WTC11 (cell line): ENCODE measurements at places on chromosomes 3 and 15.

DNA sequence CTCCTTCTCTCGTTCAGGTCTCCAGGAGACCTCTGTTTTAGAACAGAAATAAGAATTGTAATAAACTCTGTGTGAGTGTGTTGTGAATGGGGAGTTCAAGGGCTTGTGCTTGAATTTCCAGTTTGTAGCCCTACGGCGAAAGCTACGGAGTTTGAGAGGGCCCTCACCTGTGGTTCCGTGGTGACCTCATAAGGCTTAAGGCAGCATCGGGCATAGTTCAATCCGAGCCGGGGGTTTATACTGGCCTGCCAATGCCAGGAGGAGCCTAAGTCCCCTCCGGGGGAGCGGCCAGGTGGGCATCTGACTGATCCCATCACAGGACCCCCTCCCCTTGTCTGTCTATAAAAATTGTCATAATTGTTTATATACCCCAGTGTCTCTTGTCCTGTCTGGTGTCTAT lies 43.7 kb downstream of the ZBTB11 start:
- H3K36me3 ChIP-seq = no peaks in the 10 kb centered on the region
- no peaks in the 10 kb centered on the region for H3K27me3 ChIP-seq
- peaks cover 12% of the 10 kb centered on the region for H3K4me1 ChIP-seq
- no peak overlapping the region for H3K27ac ChIP-seq

- peaks cover 9% of the 10 kb centered on the region for H3K36me3 ChIP-seq
- no peaks in the 10 kb centered on the region for H3K27me3 ChIP-seq
- peaks cover 30% of the 10 kb centered on the region for H3K4me1 ChIP-seq
- H3K4me3 ChIP-seq = no peak overlapping the region
These were observed 73.0 kb downstream of the TRPC1 start for GRCh38 chr3:142796823-142797222.

- H3K27ac ChIP-seq = no peak overlapping the region
- no peak overlapping the region for H3K4me3 ChIP-seq
- no peaks in the 10 kb centered on the region for H3K27me3 ChIP-seq
- no peak for DNase-seq
These were observed 59.7 kb downstream of the LMCD1 start for GRCh38 chr3:8561370-8561769.

DNA sequence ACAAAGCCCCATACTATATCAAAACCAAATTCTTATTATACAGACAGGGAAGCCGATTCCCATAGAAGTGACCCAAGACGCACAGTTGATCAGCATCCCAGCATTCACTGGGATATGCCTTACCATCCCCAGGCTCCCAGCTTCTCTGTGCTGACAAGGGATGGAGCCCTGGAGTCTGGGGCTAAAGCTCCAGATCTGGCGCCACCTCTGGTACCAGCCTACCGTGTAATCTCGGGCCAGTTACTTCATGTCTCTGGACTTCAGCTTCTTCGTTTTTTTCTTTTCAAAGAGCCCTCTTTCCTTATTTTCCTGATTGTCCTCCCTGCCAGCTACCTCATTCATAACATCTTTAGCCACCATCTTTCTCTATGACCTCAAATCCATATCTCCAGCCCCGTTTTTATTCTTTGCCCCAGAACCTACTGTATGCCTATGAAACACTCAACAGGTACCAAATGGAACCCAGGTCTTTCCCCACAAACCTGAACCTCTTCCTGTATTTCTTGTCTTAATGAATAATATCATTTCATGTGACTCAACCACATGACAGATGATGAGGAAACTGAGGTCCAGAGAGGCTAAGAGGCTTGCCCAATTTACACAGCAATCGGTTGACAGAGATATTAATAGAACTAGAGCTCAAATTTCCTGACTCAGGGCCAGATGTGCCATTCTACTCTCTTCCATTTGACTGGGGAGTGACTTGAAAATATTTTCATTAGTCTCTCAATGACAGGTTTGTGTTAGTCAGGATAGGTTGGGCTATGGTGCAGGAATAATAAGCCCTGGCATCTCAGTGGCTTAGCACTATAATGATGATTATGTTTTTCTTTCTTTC lies 85.4 kb upstream of the TLE3 start:
- no peaks in the 10 kb centered on the region; the same call in 1 of the 2 replicates for H3K27me3 ChIP-seq
- no peak overlapping the region for H3K4me3 ChIP-seq
- no peaks in the 10 kb centered on the region for H3K36me3 ChIP-seq
- H3K4me1 ChIP-seq = peaks cover 17% of the 10 kb centered on the region

DNA sequence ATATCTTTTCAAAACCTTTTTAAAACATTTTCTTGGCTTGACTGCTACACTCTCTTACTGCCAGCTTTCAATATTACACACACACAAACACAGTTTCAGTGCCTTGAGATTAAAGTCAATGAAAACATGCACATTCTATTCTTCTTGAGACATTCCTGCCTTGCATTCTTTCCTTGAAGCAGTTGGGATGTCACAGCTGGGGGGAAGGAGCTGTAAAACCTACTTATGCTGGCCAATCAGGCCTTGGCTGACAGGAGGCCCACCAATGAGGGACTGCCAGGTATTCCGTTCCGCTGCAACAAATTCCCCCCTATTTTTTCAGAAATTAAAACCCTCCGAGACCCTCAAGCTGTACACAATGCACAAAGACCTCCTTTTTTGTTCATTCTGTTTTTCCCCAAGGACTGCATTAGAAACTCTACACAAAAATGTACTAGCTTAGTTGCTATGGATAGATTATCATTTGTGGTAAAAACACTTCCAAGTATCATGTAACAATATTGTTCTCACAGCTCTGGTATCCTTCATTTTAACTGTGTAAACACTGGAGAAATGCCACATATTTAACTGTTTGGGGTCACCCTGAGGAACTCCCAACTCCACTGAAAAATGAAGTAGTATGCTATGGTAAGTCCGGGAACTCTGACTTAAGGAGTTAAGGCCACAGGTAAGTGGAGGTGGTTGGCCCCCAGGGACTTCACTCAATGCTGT lies 18.5 kb downstream of the FSTL1 start:
- no peaks in the 10 kb centered on the region for H3K27me3 ChIP-seq
- peak; percentile 64 for DNase-seq
- peaks cover 74% of the 10 kb centered on the region for H3K4me1 ChIP-seq
- H3K27ac ChIP-seq = peak overlapping the region; percentile 95

GRCh38 chr3:127701280-127701911 lies 28.6 kb downstream of the ABTB1 start:
- H3K36me3 ChIP-seq = no peaks in the 10 kb centered on the region
- peaks cover 3% of the 10 kb centered on the region for H3K4me1 ChIP-seq
- H3K27me3 ChIP-seq = no peaks in the 10 kb centered on the region
- no peak overlapping the region for H3K4me3 ChIP-seq
- DNase-seq = no peak
- no peak overlapping the region for H3K27ac ChIP-seq

DNA sequence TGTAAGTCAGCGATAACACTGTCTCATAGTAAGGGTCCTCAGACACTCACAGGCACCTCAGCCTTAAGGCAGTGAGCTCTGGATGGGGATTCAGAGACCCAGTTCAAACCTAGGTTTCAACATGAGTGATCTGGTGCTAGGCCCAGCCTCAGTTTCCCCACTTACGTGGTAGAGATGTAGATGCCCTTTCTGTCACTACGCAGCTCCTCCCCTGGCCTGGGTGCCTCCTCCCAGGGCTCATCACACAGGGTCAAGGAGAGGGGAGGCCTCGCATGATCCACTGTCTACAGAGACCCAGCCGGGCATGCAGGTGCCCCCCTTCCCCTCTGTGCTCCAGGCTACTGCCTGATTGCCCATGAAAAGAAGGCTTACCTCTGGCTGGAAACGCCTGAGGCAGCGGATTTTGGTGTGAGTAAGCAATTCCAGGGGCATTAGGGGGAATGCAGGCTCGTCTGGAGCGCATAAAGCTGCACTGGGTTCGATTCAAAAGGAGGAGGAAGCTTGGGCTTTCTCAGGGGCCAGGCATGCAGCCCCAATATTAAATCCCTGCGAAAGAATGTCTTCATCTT lies 69.8 kb upstream of the ANKRD34C start:
- no peak overlapping the region for H3K4me3 ChIP-seq
- H3K27me3 ChIP-seq = peaks cover 5% of the 10 kb centered on the region
- DNase-seq = peak; percentile 31
- no peaks in the 10 kb centered on the region for H3K36me3 ChIP-seq

GRCh38 chr3:10328460-10329071 lies 7.7 kb upstream of the SEC13 start:
- H3K27ac ChIP-seq = no peak overlapping the region
- peak overlapping the region; percentile 30 for H3K4me3 ChIP-seq
- H3K27me3 ChIP-seq = peaks cover 36% of the 10 kb centered on the region

DNA sequence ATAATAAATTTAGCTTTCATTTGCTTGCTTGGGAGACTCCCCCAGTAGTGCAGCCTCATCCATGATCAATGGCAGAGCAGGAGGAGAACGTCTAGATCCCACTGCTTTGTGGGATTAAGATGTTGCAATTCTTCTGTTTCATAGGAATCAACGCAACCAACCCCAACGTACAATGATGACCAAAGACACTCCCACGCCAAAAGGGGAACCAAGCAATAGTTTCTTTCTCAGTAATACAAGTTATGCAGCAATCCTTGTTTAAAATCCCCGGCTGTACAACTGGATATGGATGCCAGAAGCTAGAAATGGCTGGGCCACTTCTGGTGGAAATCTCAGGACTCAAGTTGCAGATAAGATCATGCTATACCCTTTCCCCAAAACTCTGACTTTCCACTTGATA lies 411.2 kb downstream of the VPS13C start:
- H3K36me3 ChIP-seq = no peaks in the 10 kb centered on the region
- peaks cover 23% of the 10 kb centered on the region for H3K4me1 ChIP-seq
- DNase-seq = no peak
- H3K27ac ChIP-seq = no peak overlapping the region
- H3K4me3 ChIP-seq = no peak overlapping the region

GRCh38 chr15:100981086-100981485 lies 61.9 kb downstream of the LRRK1 start:
- H3K27me3 ChIP-seq = no peaks in the 10 kb centered on the region; the same call in none of the 2 replicates
- H3K4me1 ChIP-seq = peaks cover 4% of the 10 kb centered on the region
- no peak for DNase-seq
- peaks cover 5% of the 10 kb centered on the region for H3K36me3 ChIP-seq

DNA sequence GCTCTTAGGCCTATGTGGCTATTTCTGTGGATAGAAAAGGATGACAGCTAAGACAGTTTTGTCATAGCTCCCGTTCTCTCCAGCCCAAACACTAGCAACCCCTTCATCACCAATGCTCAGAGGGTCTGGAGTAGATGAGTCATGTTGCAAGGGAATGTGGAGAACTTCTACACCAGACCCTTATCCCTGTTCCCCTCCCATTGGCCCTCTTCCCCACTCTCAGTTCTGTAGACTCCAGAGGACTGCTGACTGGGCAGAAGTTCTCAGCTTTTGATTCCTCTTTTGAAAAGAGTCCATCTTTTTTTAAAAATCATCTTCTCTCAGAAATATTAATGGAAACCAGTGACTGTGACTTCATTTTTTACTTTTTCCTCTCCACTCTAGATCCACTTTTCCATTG lies 2.4 kb upstream of the MYZAP start:
- H3K4me1 ChIP-seq = peaks cover 11% of the 10 kb centered on the region
- DNase-seq = no peak
- H3K36me3 ChIP-seq = no peaks in the 10 kb centered on the region
- no peak overlapping the region for H3K27ac ChIP-seq
- peaks cover 43% of the 10 kb centered on the region for H3K27me3 ChIP-seq

- peaks cover 25% of the 10 kb centered on the region for H3K27me3 ChIP-seq
- DNase-seq = peak; percentile 44
- H3K36me3 ChIP-seq = peaks cover 7% of the 10 kb centered on the region
- peak overlapping the region; percentile 77 for H3K4me3 ChIP-seq
These were observed 455 bp upstream of the ABHD17C start for GRCh38 chr15:80694611-80695098.
